Activated effector memory CD4-positive, alpha-beta T cell treated with anti-CD3 and anti-CD28 coated beads, Interleukin-2, amount 50 U/mL, for 16 hours (primary cell): ENCODE measurements at places on chromosomes 7 and 10.

DNA sequence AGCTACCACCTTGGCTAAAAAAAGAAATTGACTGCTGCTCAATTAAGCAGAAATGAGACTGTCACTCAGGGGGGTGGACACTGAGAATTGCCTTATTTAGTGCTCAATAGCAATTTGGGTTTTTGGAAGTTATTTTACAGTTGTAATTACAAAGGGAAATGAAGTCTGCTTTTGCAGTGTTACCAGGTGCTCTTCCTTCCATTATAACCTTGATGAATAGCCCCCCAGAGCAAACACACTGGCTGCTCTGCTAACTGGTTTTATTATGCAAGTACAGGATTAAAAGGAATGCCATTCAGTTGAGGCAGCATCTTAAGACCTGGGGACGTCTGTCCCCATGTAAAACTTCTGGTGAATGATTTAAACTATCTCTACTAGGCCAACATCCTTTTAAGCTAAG, 191.0 kb downstream of the EVX1 start:
- no peak for DNase-seq

DNA sequence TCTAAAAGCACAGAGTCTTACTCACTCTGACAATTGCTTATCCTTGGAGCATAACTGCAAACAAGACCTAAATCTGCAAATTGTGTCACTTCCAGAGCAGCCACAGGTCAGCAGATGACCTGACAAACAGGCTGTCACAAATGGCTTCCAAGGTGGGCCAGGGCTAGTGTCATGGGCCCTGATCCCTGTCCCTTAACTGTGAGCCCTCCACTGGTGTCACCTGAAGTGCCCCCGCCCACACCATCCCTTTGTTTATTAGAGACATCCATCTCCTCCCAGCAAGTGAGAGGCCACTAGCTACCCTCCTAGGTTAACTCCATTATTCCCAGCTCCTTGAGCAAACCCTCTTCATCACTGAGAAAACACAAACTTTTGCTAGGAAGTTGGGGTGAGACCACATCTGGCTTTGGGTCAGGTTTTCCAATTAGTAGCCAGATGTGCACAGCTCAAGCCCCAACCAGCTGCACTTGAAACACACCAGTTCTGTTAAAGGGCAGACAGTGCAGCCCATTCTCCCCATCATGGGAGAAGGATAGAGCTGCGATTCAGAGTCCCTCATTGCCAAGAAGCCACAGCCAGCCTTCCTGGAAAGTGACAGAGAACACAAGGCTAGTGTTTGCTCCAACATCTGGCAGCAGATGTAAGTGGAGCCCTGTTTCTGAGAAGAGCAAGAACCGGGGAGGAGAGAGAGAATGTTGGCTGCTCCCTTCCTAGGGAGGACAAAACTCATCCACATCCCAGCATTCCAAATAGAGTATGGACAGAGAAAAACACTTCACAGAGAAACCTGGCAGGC, 75.7 kb upstream of the NANOS1 start:
- no peak for DNase-seq

- DNase-seq: no peak
Observed at GRCh38 chr10:72204296-72204695, 11.5 kb upstream of the ANAPC16 start.

- DNase-seq: no peak
Observed at GRCh38 chr7:41910940-41911600, 208.2 kb upstream of the INHBA start.

- DNase-seq: no peak
Observed at GRCh38 chr10:123459371-123460091, 206.6 kb upstream of the GPR26 start.

- no peak for DNase-seq
Observed at GRCh38 chr7:118005026-118005425, 131.8 kb upstream of the CTTNBP2 start.

GRCh38 chr10:77671594-77672252, 34.1 kb upstream of the KCNMA1 start:
- no peak for DNase-seq

DNA sequence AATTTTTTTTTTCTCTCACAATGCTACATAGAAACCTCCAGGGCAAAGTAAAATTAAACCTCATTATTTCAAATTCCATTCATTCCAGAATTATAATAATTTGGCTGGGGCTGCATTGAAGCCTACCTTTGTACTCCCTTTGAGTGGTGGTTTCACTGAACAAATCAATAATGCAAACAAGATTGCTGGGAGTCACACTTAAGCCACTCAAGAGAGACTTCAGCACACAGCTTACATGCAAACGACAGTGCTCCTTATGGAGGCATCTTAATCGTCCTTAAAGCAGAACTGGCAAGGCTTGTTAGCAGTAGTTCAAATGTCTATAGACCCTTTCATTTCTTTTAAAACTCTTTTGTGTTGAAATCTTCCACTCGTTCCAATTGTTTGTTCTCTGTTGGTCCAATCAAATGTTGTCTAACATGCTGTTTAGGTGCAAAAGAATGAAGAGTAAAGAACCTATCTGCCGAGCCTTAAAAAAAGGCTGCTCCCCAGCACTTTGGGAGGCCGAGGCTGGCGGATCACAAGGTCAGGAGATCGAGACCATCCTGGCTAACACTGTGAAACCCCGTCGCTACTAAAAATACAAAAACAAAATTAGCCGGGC, 294.9 kb downstream of the FGFR2 start:
- no peak for DNase-seq

DNA sequence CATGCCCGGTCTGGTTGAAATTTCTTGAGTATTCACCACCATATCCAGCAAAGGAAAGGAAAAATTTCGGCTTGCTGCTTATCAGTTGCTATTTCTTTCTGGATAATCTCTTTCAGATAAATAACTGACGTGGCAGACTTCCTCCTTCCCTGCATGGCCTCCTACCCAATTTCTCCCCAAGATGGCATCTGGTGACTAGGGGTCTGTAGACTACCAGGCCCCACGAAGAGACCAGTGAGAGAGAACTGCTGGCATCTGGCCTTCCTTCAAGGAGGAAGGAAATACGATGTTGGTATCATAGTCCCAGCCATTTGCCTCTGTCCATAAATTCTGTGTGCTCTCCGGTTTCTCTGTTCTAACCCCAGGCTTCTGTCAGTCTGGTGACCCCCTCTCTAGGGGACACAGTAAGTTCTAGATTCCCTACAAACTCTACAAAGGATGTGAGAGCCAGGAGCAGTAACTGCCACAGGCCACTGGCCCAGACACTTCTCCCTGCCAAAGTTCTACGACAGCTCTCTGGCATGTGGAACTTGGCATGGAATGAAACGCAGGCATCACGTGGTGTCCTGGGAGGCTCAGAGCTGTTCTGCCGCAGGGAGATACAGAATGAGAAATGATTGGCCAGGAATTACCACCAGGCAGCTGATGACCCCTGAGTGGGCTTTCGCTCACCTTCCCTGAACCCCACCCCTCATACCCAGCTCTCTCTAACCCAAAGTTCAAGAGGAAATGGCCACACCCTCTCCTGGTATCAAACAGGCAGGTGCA, 30.0 kb upstream of the MSRB2 start:
- no peak for DNase-seq
